ENCODE measurements at places on chromosomes 5 and 9.

- DNase-seq = no peak
These were observed 2.6 kb upstream of the PSIP1 start for GRCh38 chr9:15513335-15513734.

- no peak for DNase-seq
These were observed 66.1 kb downstream of the CDK5RAP2 start for GRCh38 chr9:120513825-120514396.

GRCh38 chr9:117258184-117258866 is 156.5 kb downstream of the ASTN2 start:
- no peak for DNase-seq

DNA sequence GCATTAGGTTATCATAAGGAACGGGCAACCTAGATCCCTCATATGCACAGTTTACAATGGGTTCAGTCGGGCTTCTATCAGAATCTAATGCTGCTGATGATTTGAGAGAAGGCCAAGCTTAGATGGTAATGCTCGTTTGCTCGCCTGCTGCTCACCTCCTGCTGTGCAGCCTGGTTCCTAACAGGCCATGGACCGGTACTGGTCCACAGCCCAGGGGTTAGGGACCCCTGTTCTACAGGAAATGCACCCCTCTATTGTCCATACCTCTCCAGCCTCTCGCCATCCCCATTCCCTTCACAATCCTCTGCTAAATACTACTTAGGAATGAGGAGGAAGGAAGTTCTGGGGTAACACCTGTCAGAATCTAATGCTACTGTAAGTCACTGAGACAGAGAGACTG is 75.1 kb downstream of the OXCT1 start:
- no peak for DNase-seq

DNA sequence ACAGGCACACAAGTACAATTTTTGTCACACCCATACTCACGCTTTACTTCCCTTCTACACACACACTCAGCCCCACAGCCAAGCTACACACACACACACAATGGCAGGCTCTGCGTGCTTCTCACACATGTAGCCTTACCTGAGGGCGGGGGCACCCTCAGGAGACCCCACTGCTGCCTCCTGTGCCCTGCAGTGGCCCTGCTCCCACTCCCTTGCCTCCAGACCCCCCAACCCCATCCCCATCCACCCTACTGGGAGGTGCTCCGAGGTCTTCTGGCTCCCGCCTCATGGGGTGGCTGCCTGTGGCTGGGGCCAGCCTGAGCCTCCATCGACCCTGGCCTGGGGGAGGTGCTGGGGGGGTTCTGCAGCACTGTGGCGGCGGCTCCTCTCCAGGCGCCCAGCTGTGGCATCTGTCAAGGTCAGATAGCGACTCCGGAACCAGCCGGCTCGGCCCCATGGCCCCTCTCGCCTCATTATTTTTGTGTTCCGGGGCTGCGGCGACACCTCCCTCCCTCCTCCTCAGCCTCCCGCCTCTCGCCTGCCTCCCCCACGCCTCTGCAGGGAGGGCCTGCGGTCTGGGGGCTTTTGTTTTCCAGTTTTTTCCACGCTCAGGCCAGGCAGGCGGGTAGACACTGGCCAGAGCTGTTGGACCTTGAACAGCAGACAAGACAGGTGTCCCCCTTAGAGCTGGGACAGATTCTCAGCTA is 21.7 kb downstream of the CXXC5 start:
- no peak for DNase-seq

GRCh38 chr9:101510459-101510858 is 23.2 kb upstream of the RNF20 start:
- DNase-seq = no peak

DNA sequence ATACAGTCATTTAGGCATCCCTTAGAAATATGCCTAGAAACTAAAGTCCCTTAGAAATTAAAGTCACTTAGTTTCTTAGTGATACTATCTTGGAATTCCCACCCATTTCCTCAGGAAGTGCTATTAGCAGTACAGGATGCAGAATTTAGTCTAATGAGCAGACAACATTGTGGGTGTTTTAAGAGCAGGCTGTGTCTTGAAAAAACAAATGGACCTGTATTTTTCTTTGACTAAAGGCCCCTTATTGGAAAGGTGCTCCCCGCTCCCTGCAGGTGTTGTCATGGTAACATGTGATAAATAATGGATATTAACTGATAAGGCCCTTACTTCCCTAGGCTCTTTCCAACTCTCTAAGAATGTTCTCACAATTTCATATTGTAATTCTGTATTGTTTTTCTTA is 38.8 kb upstream of the STARD4 start:
- no peak for DNase-seq

GRCh38 chr5:166710271-166710670 is 1581.2 kb upstream of the WWC1 start:
- no peak for DNase-seq

DNA sequence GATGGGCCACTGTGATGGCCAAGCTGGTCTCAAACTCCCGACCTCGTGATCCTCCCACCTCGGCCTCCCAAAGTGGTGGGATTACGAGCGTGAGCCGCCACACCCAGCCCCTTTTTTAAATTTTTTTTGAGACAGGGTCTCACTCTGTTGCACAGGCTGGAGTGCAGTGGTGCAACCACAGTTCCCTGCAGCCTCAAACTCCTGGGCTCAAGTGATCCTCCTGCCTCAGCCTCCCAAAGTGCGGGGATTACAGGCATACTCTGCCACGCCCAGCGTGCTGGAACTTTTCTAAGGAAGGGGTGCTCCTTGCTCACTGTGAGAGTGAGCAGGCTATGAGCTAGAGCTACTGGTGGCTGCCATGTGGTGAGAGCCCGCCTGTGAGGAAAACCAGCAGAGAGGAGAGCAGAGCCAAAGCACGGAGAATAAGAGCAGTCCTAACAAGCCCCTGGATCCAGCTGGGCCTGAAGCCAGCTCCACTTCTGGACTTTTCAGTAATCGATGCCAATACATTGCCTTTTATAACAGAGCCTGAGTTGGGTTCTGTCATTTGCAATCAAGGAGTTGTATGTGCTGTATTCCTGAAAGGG is 75.5 kb upstream of the UNC5A start:
- DNase-seq = no peak

All from inflammatory macrophage treated with lipopolysaccharide for 1 hour (primary cell).